GM23248 (cell line): ENCODE measurements at places on chromosomes 11 and 22. TPM values are rescaled to one million over a fixed set of nuclear protein-coding genes. Genes with fewer than 3 reads are reported as not detected.

DNA sequence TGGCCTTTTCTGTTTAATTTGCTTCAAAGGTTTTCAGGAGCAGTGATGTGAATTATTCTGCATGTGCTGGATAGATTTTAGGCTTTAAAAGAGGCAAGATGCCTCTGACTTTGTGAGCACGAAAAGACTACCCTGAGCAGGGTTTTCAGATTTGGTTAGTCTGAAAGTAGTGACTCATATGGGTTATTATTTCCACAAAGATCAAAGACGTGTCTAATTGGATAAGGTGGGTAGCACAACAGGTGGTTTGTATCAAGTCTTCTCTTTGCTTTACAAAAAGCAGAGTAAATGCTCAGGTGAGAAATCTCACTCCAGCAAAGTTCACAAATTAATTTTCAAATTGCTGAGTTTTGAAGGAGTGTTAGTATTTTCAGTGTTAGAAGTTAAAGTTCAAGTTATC is 37.6 kb upstream of the DBX1 start:
- no peaks in the 10 kb centered on the region for H3K4me1 ChIP-seq
- H3K27me3 ChIP-seq, result peaks cover 57% of the 10 kb centered on the region
- H3K27ac ChIP-seq, result no peak overlapping the region
- DNase-seq, result no peak
- no peak overlapping the region for H3K4me3 ChIP-seq

GRCh38 chr11:95711162-95711944 is 78.2 kb downstream of the FAM76B start:
- H3K27ac ChIP-seq, result no peak overlapping the region
- H3K4me1 ChIP-seq, result peaks cover 16% of the 10 kb centered on the region

- no peaks in the 10 kb centered on the region for H3K36me3 ChIP-seq
- no peak overlapping the region for H3K27ac ChIP-seq
- H3K4me1 ChIP-seq, result no peaks in the 10 kb centered on the region
- no peaks in the 10 kb centered on the region; the same call in 1 of the 2 replicates for H3K27me3 ChIP-seq
- H3K4me3 ChIP-seq, result no peak overlapping the region
Measured at GRCh38 chr11:106727256-106727655, 291.0 kb downstream of the GUCY1A2 start.

OR5P2 gene
- total RNA-seq, result not detected in 2 replicates
